ENCODE measurements at places on chromosomes 12 and 14. TPM values are rescaled to one million over a fixed set of nuclear protein-coding genes. Genes with fewer than 3 reads are reported as not detected.

Gene TDP1
- total RNA-seq: 2.8 TPM

Gene PAWR
- total RNA-seq: 24.3 TPM

Gene POTEG
- total RNA-seq: not detected

Gene GSC
- total RNA-seq: 0.52 TPM

Gene HOXC12
- total RNA-seq: not detected

- no peaks in the 10 kb centered on the region for H3K27me3 ChIP-seq
- H3K27ac ChIP-seq: no peak overlapping the region
- no peak overlapping the region for H3K4me3 ChIP-seq
- no peaks in the 10 kb centered on the region for H3K36me3 ChIP-seq
These were observed 44.1 kb downstream of the FAM222A start for GRCh38 chr12:109757671-109758265.

GRCh38 chr12:5043589-5044419, at the start of gene KCNA5:
Gene KCNA5 (plus strand): TSS chr12:5043879. CDS start chr12:5044148, 269 bp downstream.
- no peaks in the 10 kb centered on the region for H3K27me3 ChIP-seq
- peak within 1 kb of the TSS; percentile 85 for H3K27ac ChIP-seq
- H3K4me3 ChIP-seq: peak within 1 kb of the TSS; percentile 54
- DNase-seq: no peak
- H3K4me1 ChIP-seq: no peaks in the 10 kb centered on the region

DNA sequence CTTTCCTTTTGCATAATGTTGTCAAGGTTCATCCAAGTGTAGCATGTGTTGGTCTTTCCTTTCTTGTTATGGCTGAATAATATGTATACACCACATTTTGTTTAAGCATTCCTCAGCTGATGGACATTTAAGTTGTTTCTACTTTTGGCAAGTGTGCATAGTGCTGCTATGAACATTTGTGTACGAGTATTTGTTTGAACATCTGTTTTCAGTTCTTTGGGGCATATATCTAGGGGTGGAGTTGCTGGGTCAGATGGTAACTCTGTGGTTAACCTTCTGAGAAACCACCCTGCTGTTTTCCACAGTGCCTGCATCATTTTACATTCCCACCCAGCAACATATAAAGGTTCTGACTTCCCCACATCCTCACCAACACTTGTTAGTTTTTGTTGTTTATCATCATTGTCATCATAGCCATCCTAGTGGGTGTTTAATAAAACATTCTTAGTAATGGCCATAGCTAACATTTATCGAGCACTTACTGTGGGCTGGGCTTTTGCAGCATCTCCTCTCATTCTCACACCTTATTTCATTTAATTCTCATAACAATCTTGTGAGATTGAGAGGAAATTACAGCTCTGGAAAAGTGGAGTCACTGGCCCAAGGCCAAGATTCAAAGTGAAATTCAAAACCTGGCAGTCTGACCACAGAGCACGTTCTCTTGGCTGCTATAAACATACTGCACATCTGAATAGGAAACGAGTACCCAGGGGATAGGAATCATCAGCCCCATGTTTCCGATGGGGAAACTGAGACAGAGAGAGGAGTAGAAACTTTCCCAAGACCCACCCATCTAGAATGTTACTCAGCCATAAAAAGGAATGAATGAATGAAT, 193.6 kb downstream of the KSR2 start:
- no peak overlapping the region for H3K4me3 ChIP-seq
- no peaks in the 10 kb centered on the region for H3K27me3 ChIP-seq
- H3K36me3 ChIP-seq: no peaks in the 10 kb centered on the region
- DNase-seq: no peak
- no peaks in the 10 kb centered on the region for H3K4me1 ChIP-seq

GRCh38 chr12:14167005-14167628, 185.7 kb upstream of the GRIN2B start:
- DNase-seq: peak; percentile 61
- no peak overlapping the region for H3K27ac ChIP-seq

DNA sequence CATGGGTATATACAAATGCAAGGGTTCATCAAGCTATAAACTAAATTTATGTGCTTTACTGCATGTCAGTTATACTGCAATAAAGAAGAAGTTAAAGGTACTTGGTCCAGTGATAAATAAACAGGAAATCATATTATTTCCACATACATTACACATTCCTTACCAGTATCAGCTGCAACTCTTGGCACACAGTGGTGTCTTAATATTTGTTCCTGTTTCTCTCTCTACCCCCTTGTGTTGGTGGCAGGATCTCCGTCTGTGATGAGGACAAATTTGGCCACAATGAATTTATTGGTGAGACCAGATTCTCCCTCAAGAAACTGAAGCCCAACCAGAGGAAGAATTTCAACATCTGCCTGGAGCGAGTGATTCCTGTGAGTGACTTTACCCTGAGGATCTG, 19.2 kb upstream of the OAS1 start:
- H3K4me3 ChIP-seq: no peak overlapping the region
- no peaks in the 10 kb centered on the region for H3K4me1 ChIP-seq
- H3K27me3 ChIP-seq: no peaks in the 10 kb centered on the region
- H3K27ac ChIP-seq: no peak overlapping the region
- no peaks in the 10 kb centered on the region for H3K36me3 ChIP-seq

DNA sequence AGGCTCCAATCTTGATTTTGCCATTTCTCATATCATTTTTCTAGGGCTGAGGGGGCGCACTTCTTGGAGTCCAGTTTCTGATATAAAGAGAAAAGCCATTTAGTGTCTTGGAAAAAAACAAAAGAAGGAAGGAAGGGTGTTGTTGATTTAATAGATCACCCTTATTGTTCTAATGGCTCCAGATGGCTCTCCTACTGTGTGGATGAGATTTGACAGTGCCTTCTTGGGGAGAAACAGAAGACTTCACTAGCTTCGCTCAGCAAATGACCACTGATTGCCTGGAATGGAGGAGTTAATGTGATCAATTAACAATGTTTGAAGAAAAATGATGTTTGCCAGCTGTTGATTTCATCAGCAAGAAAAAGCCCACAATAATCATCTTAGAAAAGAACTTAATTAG, 216.2 kb downstream of the APAF1 start:
- no peaks in the 10 kb centered on the region for H3K4me1 ChIP-seq
- no peak overlapping the region for H3K4me3 ChIP-seq
- H3K27me3 ChIP-seq: no peaks in the 10 kb centered on the region
- no peak for DNase-seq
- no peak overlapping the region for H3K27ac ChIP-seq

- no peaks in the 10 kb centered on the region for H3K27me3 ChIP-seq
- H3K27ac ChIP-seq: no peak overlapping the region
- H3K4me1 ChIP-seq: no peaks in the 10 kb centered on the region
These were observed 132.9 kb downstream of the CNTN1 start for GRCh38 chr12:40825156-40825555.

DNA sequence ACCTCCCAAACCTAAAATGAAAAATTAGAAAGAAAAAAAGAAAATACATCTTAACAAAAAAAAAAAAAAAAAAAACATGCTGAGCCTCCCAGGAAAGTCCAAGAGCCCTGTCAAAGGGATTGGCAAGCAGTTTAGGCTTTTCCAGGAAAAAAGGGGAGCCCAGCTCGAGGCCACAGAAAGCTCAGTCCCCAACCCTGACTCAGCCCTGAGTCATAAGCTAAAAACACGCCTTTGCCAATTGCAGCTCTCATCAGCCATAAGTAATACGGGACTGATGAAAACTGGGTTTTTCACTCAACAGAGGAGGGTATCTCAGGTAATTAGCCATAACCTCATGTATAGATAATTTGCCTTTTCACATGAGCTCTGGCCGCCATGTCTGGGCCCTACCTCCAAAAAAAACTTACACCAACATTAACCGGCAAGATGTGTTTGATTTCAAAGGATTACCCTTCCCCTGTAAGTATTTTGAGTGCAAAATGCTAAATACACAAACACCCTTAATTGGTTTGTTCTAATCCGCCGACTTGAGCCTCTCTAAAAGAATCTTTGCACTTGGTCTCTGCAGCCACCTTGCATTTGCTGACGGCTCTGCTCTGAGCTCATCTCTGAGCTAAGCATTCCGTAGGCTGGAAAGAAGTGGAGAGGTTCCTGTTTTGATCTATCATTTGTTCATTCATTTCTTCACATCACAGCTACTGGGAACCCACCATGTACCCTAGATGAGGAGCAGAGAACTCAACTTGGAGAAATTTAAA, 319.2 kb downstream of the BCL11B start:
- no peak overlapping the region for H3K27ac ChIP-seq
- DNase-seq: peak; percentile 66
- H3K4me3 ChIP-seq: no peak overlapping the region
- H3K27me3 ChIP-seq: no peaks in the 10 kb centered on the region
- H3K36me3 ChIP-seq: no peaks in the 10 kb centered on the region

DNA sequence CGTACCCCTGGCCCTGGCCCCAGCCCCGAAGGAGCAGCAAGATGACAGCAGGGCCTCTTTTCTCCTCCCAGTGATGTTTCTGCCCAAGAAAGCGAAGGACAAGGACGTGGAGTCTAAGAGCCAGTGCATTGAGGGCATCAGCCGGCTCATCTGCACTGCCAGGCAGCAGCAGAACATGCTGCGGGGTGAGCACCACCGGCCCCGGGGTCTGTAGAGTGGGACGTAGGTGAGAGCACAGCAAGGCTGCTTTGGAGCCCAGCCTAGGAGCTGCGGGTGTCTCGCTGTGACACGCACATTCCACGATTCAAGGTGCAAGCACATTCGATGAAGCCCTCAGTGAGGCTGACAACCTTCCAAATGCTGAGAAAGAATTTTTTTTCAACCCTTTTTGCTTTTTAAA, 5.2 kb upstream of the TEX22 start:
- no peaks in the 10 kb centered on the region for H3K27me3 ChIP-seq
- no peak for DNase-seq
- H3K4me1 ChIP-seq: no peaks in the 10 kb centered on the region

DNA sequence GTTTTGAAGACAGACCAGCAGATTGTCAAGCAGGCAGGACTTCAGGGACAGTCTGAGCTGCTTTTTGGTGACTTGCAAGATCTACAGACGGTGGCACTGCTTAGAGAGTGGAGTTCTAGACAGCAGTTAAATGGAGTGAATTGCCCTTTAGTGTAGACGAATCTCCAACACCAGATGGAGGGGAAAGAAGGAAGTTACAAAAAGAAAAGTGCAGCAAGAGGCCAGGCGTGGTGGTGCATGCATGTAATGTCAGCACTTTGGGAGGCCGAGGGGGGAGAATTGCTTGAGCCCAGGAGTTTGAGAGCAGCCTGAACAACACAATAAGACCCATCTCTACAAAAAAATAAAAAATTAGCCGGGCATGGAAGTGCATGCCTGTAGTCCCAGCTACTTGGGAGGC, 8.4 kb upstream of the HHIPL1 start:
- H3K4me1 ChIP-seq: no peaks in the 10 kb centered on the region
- DNase-seq: no peak
- no peaks in the 10 kb centered on the region for H3K36me3 ChIP-seq
- H3K4me3 ChIP-seq: no peak overlapping the region
- no peak overlapping the region for H3K27ac ChIP-seq
- no peaks in the 10 kb centered on the region for H3K27me3 ChIP-seq

DNA sequence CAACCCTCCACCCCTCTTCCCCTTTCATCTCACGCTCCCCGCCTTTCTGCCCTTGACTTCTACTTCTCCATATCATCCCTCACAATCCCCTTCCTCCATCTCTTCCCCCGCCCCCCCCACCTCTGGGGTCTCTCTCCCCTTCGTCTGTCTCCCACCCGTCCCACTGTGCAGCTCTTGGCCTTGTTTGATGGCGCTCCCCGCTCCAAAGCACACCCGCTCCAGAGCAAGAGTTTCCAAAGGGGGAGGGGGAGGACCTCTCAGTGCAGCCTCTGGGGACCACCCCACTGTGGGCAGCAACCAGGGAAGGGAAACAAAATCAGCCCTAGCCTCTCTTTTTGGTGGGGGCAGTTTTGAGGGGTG, 774 bp downstream of the CHGA start:
- DNase-seq: no peak
- H3K4me1 ChIP-seq: no peaks in the 10 kb centered on the region
- no peak overlapping the region for H3K27ac ChIP-seq
- H3K36me3 ChIP-seq: no peaks in the 10 kb centered on the region
- no peaks in the 10 kb centered on the region for H3K27me3 ChIP-seq

GRCh38 chr14:94679937-94680861, 68.0 kb downstream of the SERPINA3 start:
- no peak for DNase-seq
- H3K4me1 ChIP-seq: no peaks in the 10 kb centered on the region
- H3K27ac ChIP-seq: no peak overlapping the region
- H3K27me3 ChIP-seq: no peaks in the 10 kb centered on the region
- H3K4me3 ChIP-seq: no peak overlapping the region

- H3K4me1 ChIP-seq: no peaks in the 10 kb centered on the region
- H3K4me3 ChIP-seq: no peak overlapping the region
- no peaks in the 10 kb centered on the region for H3K27me3 ChIP-seq
- H3K27ac ChIP-seq: peak overlapping the region; percentile 1
- H3K36me3 ChIP-seq: no peaks in the 10 kb centered on the region
These were observed 97.1 kb upstream of the CDKN3 start for GRCh38 chr14:54299410-54300363.

DNA sequence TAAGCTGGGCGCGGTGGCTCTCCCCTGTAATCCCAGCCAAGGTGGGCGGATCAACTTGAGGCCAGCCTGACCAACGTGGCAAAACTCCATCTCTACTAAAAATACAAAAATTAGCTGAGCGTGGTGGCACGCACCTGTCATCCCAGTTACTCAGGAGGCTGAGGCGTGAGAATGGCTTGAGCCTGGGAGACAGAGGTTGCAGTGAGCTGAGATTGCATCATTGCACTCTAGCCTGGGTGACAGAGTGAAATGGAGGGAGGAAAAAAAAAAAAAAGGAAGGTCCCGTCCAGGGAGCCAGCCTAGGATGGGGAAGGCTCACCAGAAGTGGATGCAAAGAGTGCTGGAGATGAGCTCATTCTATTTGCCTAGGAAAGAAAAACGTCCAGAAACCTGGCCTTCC, 1.9 kb upstream of the CD27 start:
- no peaks in the 10 kb centered on the region for H3K27me3 ChIP-seq
- H3K4me3 ChIP-seq: no peak overlapping the region
- DNase-seq: no peak
- no peaks in the 10 kb centered on the region for H3K36me3 ChIP-seq
- no peaks in the 10 kb centered on the region for H3K4me1 ChIP-seq

DNA sequence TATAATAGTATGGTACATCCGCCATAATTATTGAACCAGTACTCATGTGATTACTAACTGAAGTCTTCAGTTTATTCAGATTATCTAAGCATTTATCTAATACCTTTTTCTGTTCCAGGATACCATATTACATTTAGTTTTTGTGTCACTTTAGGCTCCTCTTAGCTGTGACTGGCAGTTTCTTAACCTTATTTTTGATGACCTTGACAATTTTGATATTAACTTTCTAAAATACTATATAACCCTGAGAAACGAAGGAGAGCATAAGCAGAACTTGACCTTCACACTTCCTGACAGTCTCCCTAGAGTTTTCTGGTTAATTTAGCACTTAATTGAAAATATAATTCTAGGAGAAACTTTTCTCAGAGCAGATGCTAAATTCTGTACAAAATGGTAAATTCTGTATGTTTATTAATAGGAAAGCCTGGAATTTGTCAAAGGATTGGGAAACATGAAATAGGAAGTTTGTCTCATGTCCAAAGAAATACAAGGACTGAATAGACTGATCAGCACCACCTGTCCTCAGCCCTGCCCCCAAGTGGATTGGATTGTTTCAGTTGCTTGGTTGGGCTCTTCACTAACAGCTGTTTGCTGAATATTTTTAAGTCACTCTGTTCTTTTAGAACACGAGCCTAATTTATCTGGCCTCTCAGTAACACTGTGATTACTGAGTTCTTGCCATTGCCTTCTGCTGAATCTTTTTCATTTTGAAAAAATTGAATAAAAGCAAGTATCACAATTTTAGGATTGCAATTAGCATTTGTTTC, 6.0 kb downstream of the BICDL1 start:
- peaks cover 2% of the 10 kb centered on the region for H3K27me3 ChIP-seq
- H3K4me3 ChIP-seq: no peak overlapping the region
- no peaks in the 10 kb centered on the region for H3K4me1 ChIP-seq
- no peaks in the 10 kb centered on the region for H3K36me3 ChIP-seq
- H3K27ac ChIP-seq: no peak overlapping the region

GRCh38 chr14:64369201-64369600, 19.0 kb upstream of the MTHFD1 start:
- H3K4me3 ChIP-seq: no peak overlapping the region
- no peaks in the 10 kb centered on the region for H3K36me3 ChIP-seq
- DNase-seq: no peak
- no peak overlapping the region for H3K27ac ChIP-seq
- H3K27me3 ChIP-seq: no peaks in the 10 kb centered on the region
